ENCODE measurements at places on chromosomes 1 and 21.

- no peak for DNase-seq
Measured at GRCh38 chr1:198253668-198254067, 96.9 kb downstream of the NEK7 start.

- peak; percentile 10 for DNase-seq
Measured at GRCh38 chr1:168408884-168409283, 128.2 kb downstream of the TBX19 start.

- no peak for DNase-seq
Measured at GRCh38 chr1:67988066-67988465, 62.4 kb downstream of the DIRAS3 start.

- DNase-seq = no peak
Measured at GRCh38 chr21:45122432-45123132, 48.2 kb downstream of the ADARB1 start.

- DNase-seq = no peak
Measured at GRCh38 chr1:71170925-71171324, 90.1 kb upstream of the ZRANB2 start.

GRCh38 chr1:32291145-32291707 is 657 bp upstream of the HDAC1 start:
- no peak for DNase-seq

DNA sequence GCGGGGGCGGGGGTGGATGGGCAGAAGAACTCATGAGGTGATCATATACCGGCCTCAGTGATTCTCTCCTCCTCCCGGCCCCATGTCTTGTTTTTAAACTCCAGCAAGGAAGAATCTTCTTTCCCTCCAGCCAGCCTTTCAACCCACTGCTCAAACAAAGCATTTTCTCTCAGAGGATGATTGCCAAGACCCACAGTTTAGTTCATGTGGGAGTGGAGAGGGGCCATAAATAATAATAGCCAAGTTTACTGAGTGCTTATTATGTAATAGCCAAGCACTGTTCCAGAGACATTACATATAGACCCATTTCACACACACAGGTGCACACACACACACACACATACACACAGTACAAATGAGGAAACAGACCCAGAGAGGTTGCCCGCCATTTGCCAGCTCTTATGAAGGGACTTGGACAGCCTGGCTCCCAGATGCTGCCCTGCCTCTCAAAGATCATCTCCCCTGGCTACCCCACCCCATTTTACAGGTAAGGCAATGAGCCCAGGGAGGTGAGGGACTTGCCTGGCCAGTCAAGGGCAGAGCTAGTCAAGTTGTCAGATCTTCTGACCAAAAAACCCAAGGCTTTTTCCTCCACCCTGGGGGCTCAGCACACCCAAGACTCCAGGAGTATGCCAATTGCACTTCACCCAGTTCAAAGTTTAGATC is 18.0 kb upstream of the BCAR3 start:
- no peak for DNase-seq

DNA sequence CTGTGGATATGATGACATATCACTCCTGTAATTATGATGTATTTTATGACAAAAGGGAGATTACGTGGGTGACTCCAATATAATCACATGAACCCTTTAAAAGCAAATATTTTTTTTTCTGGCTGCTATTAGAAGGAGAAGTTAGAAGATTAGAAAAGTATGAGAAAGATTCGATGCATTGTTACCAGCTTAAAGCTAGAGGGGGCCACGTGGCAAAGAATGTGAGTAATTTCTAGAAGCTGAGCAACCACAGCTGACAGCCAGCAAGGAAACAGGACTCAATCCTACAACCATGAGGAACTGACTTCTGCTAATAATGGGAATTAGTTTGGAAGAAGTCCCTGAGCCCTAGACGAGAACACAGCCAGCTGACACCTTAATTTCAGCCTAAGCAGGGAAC is 56.3 kb upstream of the C1orf87 start:
- DNase-seq = no peak

- no peak for DNase-seq
Measured at GRCh38 chr1:152806576-152806975, at the start of gene LCE1C. Gene LCE1C (minus strand): TSS chr1:152806651. CDS start chr1:152805478, 1,173 bp downstream.

DNA sequence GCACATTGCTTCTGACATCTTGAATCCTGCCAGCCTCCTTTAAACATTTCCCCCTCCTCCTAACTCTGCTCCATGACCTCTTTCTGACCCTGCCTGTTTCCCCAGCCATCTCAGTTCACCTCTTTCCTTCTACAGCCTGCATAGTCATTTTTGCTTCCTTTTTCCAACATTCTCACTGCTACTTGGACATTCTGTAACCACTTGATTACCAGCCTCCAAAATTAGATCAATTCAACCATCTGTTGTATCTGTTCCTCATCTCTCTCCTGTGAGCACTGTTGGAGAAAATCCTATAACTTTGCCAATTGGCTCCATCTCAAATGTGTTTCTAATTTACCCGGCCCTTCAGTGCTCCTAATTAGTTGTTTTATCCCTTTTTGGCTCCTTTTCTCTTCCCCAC is 27.5 kb upstream of the GPR88 start:
- no peak for DNase-seq

- DNase-seq = no peak
Measured at GRCh38 chr1:186703209-186703766, 23.1 kb upstream of the PTGS2 start.

GRCh38 chr1:67514300-67514699 is 84.1 kb upstream of the SERBP1 start:
- DNase-seq = no peak

DNA sequence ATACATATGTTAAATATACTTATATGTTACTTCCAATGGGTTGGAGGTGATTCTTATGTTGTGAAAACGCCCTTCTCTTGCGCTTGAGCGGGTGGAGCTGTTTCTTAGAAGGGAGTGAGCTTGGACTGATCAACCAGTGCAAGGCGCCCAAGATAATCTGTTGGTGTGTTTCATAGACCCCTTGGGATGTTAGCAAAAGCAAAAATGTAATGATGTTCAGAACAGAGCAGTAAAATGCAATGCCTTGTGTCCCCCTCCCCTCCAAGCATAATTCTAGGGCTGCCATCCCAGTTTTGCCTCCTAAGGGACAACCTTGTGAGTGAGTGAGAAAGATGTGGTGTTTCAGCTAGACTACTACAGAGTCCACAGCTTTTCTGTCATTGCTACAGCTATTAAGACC is 6.2 kb upstream of the CD34 start:
- no peak for DNase-seq

- DNase-seq = no peak
Measured at GRCh38 chr1:53378061-53378460, 50.2 kb upstream of the LRP8 start.

GRCh38 chr1:11211925-11212587 is 22.9 kb downstream of the ANGPTL7 start:
- no peak for DNase-seq

GRCh38 chr1:4973341-4973740 is 318.9 kb downstream of the AJAP1 start:
- no peak for DNase-seq

GRCh38 chr1:66752671-66753371 is 562 bp downstream of the DYNLT5 start:
- DNase-seq = no peak

DNA sequence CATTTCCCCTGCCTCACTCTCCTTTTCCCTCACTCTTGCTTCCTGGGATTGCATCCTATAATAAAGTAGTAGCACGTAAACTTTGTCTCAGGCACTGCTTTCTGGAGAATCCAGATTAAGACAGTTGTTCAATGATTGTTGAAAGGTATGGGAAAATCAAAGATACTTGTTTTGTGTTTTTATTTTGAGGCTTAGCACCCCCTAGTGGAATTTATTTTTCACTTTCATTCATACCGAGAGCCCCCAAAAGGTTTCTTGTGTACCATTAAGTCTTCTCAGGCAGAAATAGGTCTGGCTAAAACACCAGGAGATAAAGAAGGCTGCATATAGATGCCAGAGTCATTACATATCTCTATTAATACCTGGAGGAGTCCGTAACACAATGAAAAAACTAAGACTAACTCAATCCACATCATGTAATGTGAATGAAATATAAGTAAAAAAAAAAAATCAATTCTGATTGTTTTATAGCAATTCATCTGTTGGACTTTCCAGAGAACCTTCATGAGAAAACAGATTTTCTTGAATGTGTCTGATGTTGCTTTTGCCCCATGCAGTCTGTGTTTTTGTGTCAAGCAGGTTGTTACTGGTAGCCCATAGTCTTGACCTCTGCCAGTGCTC is 103.5 kb downstream of the RPE65 start:
- DNase-seq = no peak

GRCh38 chr1:50108497-50109059 is at the start of gene ELAVL4:
Gene ELAVL4 (plus strand): TSS chr1:50108920. CDS start chr1:50109190, 270 bp downstream.
- DNase-seq = no peak

GRCh38 chr1:21553116-21553926 is 44.1 kb downstream of the ALPL start:
- DNase-seq = no peak

GRCh38 chr1:20733360-20733975 is 965 bp upstream of the SH2D5 start:
- no peak for DNase-seq

GRCh38 chr1:90393025-90393424 is 324.1 kb downstream of the BARHL2 start:
- DNase-seq = no peak

GRCh38 chr1:86928819-86929218 is 14.4 kb downstream of the HS2ST1 start:
- DNase-seq = no peak

DNA sequence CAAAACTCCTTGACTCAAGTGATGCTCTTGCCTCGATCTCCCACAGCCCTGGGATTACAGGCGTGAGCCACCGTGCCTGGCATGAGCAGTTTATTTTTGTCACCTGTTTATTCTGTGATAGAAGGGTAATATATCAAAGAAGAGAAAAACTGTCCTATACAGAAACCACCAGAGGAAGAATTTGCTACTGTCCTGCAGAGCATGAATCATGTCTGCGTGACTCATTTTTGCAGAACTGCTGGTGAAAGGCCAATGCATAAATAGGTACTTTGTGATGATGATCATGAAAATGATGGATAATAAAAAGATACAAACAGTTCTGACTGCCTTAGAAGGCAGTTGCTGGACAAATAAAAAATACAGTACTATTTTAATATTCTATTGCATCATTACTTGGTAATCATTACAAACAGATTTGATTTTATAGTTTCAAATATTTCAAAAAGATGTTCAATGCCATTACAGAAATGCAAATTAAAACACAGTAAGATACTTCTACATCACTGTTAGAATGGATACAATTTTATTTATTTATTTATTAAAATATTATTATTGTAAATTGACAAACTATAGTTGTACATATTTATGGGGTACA is 26.5 kb downstream of the RIPPLY3 start:
- DNase-seq = peak; percentile 31

DNA sequence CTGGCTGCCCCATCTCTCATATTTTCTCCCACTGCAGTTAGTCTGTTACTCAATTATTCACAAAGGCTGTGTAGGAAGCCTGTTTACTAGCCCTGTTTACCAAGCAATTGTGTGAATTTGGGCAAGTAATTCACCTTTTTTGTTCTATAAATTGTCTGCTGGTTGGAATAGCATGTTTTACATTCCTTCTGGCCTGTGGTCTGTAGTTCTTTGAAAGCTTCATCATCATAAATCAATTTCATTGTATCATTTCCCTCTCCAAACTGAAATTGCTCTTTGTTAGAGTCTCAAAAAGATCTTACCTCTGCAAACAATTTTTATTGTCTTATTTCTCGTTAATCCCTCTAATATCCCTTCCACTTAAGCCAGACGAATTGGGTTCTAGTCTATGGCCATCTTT is 1059.5 kb upstream of the ADGRL4 start:
- no peak for DNase-seq

GRCh38 chr1:51442198-51442597 is 76.9 kb downstream of the EPS15 start:
- DNase-seq = no peak

GRCh38 chr1:46533179-46533864 is 18.1 kb downstream of the KNCN start:
- DNase-seq = no peak

DNA sequence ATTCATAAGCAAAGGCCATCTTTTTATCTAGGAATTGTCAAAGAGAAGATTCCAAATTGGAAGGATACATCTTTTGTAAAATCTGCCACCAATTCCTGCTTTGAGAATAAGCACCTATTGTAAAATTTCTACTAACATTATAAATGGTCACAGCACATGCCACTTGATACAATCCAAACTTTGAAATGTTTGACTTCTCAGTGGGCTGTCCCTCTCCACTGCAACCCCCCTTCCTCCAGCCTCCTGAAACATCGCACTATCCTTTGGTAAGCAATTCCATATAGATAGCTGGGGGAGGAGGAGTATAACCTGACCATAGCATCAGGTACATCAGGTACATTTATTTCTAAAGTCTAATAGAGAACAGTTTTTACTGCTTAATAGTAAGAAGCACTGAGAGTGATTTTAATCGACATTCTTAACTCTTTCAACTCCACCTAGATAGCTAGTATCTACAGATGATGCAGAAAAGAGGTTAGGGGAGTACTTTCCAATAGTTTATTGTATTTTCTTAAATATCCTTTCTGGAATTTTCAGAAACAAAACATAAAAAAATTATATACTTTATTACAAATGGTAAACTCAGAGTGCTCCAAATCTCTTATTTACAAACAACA is 2.9 kb downstream of the JUN start:
- no peak for DNase-seq

- no peak for DNase-seq
Measured at GRCh38 chr1:43271186-43272118, 1.7 kb downstream of the TMEM125 start.

- DNase-seq = no peak
Measured at GRCh38 chr1:114702737-114703136, 7.4 kb upstream of the AMPD1 start.

GRCh38 chr1:116258668-116259419 is 114.2 kb upstream of the ATP1A1 start:
- no peak for DNase-seq

- DNase-seq = no peak
Measured at GRCh38 chr21:34133802-34134201, 60.4 kb downstream of the MRPS6 start.

GRCh38 chr1:188228623-188229022 is 1399.9 kb downstream of the PLA2G4A start:
- no peak for DNase-seq

Measured in non-pigmented ciliary epithelial cell (primary cell).